ENCODE measurements at places on chromosomes 7 and 10. TPM values are rescaled to one million over a fixed set of nuclear protein-coding genes. Genes with fewer than 3 reads are reported as not detected.

Gene SPDYE5
- not detected for total RNA-seq

Gene CTAGE6
- total RNA-seq, result not detected

Gene KIF11
- 33.5 TPM for total RNA-seq

Gene MCM10
- total RNA-seq, result 21.2 TPM

Gene PTPN20
- 3.9 TPM for total RNA-seq

Gene MRLN
- total RNA-seq, result not detected

Gene TMEM72
- total RNA-seq, result not detected

Gene DNMBP
- total RNA-seq, result 27.3 TPM

Gene SPDYE2B
- total RNA-seq, result not detected

Gene TECPR1
- 7.1 TPM for total RNA-seq

Gene IDE
- 26.6 TPM for total RNA-seq

Gene TDRD1
- not detected for total RNA-seq

Gene GPRIN2
- total RNA-seq, result 40.5 TPM

Gene ARF5
- total RNA-seq, result 204 TPM

Gene AGBL3
- total RNA-seq, result 1.5 TPM

Gene SYT15B
- total RNA-seq, result 2.1 TPM

Gene ABCB1
- not detected for total RNA-seq

Gene EXOC6
- total RNA-seq, result 18.8 TPM

Gene HBP1
- 19.1 TPM for total RNA-seq

Gene AGAP6
- 9.2 TPM for total RNA-seq

Gene MMRN2
- 1.6 TPM for total RNA-seq

Gene CLCN1
- not detected for total RNA-seq

Gene PARP12
- total RNA-seq, result 18.2 TPM

Gene POLR2J
- 102 TPM for total RNA-seq
